H4 (cell line): ENCODE measurements at places on chromosomes 1 and 21.

- DNase-seq: no peak
Measured at GRCh38 chr1:24276791-24277190, 42.4 kb upstream of the GRHL3 start.

- no peak for DNase-seq
Measured at GRCh38 chr1:29849991-29850757, 613.9 kb downstream of the PTPRU start.

GRCh38 chr1:96710708-96711477 lies 10.7 kb upstream of the PTBP2 start:
- DNase-seq: no peak

DNA sequence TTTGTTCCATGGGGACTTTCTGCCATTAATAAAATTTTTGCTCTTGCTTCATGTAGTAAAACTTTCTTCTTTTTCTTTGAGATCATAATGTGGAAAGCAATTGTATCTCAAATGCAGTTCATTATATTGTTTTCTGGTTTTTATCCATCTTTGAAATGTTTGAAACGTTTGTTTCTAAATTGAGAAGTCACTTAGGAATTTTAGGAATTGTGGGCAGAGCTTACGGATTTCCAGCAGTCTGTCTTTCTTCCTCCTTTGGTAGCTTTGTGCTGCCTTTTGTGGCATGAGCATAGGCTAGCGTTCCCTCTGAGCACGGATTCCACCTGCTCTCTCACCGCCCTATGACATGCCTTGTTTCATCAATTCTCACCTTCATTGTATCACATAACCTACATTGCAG lies 2.9 kb upstream of the ST6GALNAC5 start:
- no peak for DNase-seq

- DNase-seq: no peak
Measured at GRCh38 chr1:18653367-18653766, 22.7 kb downstream of the PAX7 start.

GRCh38 chr21:41521489-41522027 lies 13.6 kb upstream of the TMPRSS2 start:
- no peak for DNase-seq

DNA sequence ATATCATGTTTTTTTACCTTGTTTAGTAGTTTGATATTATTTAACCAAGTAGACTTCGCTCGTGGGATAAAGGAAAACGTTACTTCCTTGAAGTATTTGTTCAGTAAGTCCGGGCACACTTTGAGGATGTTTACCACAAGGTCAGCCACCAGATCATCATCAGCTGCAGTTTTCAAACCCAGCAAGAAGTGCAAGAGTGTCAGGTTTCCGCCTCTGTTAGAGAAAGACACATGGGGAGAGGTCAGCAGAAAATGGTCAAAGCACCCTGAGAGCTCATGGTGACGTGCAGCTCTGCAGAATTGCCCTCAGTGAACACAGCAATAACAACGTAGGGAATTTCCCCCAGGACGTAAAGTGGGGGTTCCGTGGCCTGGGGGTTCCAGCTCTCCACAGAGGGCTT lies 24.4 kb downstream of the URB1 start:
- no peak for DNase-seq

- DNase-seq: no peak
Measured at GRCh38 chr1:90821152-90821787, 104.2 kb upstream of the BARHL2 start.

DNA sequence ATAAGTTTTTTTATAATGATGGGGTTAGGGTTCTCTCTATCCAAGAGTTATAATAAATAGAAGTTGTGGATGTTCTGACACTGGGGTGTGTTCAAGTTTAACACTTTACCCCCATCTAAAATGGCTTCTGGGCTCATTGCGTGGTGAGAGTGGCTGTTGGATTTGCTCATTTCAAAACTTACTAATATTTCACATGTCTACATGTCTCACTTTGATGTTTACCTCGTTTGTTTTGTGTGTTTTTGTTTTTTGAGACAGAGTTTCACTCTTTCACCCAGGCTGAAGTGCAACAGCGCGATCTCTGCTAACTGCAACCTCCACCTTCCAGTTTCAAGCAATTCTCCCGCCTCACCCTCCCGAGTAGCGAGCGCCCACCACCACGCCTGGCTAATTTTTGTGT lies 3.7 kb downstream of the RRP1B start:
- DNase-seq: no peak

- DNase-seq: peak; percentile 58
Measured at GRCh38 chr1:66271904-66272254, 262.1 kb upstream of the SGIP1 start.

GRCh38 chr21:26077521-26077920 lies 93.0 kb downstream of the APP start:
- DNase-seq: no peak

DNA sequence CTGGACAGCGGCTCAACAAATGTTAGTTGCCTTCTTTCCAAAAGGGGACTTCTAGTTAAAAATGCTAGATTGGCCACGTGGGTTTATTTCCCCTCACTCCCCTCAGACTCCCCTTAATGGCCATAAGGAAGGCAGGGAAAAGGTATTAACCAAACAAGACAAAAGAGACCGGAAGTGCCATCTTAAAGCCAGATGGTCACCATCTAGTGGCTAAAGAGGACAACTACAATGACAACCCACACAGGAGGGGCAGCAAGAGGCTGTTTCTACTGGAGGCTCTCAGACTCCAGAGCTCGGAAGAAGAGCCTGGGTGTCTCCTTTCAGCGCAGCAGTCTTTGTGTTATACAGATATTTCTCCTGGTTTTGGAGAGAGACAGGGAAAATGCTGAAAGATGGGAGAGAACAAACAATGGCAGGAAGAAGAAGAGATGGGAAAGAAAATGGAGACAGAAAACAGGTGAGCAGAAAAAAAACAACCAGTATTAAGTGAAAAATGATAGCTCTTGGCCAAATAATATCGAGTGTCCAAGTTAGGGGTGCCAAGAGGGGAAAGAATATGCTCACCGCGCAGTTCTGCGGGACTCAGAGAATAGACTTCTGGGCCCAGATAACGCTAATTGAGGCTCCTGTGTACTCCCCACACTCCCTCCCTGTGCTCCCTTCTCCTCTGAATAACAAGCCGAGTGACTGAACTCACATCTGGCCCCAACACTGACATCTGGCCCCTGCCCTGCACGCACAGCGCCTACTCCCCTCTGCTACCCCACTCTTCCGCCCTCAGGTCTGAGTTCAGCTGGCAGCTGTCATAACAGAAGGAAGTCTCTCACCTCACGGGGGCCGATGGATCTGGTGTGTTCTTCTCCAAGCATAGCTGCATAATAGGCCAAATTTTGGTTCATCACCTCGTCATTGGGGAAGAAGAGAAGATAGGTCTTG lies 9.6 kb downstream of the P3H1 start:
- DNase-seq: peak; percentile 76

DNA sequence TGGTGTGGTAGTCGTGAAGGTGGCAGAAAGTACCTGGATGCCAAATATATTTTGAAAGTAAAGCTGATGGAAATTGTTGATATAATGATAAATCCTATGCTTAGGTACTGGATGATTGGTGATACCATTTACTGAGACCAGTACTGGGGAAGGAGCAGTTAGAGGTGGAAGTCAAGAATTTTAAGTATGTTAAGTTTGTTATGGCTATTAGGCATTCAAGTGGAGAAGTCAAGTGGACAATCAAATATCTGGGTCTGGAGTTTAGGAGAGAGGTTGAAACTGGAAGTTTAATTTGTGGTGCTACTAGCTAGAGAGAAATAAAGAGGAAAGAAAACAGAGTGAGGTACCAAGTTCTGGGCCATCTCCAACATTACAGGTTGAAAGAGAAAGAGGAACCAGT lies 89.1 kb downstream of the ATF6 start:
- DNase-seq: no peak

GRCh38 chr1:244628789-244629188 lies 24.1 kb upstream of the DESI2 start:
- DNase-seq: no peak

GRCh38 chr1:235317168-235317567 lies 10.8 kb downstream of the ARID4B start:
- no peak for DNase-seq

DNA sequence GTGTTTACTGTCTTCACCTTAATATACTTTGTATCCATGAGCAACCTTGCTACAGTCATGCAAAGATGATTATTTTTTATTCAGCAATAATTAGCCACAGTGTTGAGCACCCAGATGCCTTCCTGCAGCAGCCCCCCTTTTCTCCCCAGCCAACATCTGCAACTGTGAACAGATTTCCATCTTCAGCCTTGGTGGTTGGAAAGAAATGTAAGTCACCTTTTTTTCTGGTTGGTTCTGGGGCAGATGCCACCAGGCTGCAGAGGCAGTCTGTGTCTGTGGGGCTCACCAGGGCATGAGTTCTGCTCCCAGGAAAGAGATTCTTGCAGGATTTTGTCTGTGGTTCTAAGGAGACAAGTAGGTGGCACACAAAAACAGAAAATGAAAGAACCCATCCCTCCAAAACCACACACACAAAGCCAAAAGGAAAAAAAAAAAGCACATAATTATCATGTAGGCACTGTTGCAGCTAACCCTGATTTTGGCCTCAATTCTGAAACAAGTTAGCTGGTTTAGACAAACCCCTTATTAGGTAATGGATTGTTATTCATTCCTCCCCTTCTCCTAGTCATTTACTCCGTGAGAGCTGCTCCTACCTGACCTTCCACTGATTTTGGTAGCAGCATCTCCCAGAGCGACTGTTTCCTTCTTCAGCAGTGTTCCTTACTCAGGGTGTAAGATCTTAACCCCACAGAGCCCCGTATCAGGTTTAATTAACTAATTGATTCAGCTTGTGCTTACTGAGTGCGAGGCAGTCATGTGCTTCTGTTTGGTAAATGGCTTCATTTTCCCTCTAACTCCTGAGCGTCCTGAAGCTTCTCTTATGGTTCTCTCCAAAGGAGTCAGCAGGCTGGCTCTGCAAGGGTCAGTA lies 36.5 kb downstream of the GALNT2 start:
- peak; percentile 23 for DNase-seq

- DNase-seq: no peak
Measured at GRCh38 chr1:239608469-239608868, 222.1 kb downstream of the CHRM3 start.

DNA sequence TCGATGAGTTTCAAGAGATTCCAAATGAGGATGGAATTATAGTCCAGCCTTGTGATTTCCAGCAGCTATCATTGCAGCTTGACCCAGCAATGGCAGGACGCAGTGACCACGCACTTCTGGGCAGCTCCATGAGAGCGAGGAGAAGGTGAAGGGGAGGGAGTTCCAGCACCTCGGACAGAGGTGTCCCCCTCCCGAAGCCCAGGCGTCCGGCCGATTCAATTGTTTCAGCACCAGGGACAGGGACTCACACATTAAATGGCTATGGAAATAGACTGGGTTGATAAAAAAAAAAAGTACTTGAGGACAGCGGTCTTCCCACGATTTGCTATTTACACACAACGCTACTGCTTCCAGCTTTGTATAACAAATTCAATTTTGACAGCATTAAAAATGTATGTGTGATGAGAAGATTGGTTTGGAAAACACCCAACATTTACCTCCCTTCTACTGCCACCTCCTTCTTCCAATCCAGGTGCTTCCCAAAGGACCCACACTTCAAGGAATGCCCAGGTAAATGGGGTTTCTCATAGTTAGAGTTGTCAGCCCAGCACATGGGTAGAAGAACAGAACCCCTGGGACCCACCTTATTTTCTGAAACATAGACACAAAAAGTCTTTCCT lies 71.8 kb downstream of the DISP3 start:
- peak; percentile 63 for DNase-seq

DNA sequence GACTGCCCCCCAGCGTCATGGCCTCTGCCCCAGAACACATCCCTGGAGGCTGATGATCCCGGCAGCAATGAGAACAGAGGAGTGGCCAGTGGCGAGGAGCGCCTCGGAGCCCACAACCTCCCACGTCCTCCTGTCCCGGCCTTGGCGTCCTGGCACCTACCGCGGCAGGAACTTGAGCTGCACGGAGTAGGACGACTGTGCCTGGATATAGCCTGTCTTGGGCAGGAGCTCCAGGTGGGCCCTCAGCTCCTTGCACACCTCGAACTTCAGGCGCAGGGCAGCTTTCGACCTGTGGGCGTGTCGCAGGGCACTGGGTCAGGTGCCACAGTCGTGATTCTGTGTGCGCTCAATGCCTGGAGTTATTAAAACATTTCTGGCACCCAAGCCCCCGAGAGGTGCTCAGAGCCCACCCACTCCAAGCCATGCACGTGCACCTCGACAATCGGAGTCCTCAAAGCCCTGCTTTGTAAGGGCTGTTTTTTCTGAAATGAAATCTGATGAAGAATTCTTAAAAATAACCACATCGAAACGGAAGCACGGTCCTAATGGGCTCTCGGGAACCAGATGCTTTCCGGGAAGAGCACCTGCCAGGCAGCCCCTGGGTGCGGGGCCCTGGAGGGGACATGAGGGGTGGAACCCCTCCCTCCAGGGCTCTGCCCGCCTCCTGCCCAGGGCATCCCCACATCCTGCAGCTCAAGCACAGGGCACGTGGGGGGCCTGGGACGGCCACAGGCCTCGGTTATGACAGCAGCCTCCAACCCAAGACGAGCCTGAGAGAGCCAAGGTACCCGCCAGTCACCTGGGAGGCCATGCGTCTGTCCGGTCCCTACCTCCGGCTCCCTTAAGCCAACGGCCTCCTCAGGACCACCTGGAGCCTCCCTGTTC lies 23.0 kb upstream of the TMEM52 start:
- no peak for DNase-seq

DNA sequence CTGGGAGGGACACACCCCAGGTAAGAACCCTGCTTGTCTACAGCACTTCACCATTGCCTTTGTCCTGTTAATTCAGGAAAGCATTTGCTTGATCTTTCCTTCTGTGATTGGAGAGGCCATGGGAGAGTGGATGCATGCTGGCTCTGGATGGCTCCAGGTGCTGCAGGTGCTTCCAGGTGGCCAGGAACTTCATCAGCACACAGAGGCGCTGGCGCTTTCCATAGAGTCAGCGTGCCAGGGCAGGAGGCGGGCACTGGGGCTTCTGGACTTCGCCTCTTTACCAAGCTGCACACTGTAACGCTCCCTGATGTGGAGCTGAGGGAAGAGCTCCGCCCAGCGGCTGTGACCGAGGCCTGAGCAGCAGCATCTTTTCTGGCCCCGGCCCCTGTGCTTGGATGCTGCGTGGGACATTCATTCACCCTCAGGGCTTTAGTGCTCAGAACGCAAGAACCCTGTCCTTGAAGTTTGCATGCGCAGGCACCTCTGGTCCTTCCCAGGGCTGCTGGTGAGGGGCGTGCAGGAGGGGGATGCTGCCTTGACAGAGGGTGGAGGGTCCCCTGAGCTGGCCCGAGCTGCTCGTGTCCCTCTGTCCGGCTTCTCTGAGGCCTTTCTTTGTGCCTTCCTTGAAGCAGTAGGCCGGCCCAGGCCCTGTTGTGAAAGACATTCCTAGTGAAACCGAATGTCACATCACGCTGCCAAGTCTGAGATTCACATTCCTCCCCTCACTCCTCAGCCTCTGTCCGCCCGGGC lies 1.6 kb upstream of the MX2 start:
- DNase-seq: no peak

DNA sequence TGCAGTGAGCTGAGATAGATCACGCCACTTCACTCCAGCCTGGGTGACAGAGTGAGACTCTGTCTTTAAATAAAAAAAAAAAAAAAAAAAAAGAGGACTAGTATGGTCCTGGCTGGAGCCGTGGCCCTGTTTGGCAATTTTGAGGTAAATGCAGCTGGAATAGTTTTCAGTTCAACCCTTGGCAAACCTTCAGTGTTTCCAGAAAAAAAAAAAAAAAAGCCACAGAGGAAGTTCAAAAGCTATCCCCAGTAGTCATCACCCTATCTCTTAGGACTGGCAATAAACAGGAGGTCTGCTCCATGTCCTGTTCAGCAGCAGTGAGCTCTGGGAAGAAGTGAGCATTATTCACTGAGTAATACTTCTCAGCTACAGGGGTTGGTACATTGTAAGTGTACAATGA lies 56.8 kb upstream of the ERRFI1 start:
- DNase-seq: peak; percentile 90
